HS-5 (cell line): ENCODE measurements at places on chromosomes 5 and 9.

DNA sequence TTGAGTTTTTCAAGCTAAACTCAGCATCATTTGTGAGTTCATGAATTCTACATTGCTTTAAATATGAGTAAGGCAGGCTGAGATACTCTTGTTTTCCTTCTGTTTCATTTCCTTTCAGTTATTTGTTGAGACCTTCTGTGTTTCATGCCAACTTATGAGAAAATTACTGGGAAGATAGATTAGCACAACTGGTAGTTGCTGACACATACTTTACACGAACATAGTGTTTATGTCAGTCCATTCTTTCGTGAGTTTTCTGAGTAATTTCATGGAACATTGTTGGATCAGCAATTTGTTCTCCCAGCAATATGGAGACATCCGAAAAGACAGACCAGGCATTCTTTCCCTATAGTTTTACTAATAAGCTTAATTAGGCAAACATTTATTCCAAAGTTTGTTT lies 102.0 kb upstream of the SMC5 start:
- no peak for DNase-seq

DNA sequence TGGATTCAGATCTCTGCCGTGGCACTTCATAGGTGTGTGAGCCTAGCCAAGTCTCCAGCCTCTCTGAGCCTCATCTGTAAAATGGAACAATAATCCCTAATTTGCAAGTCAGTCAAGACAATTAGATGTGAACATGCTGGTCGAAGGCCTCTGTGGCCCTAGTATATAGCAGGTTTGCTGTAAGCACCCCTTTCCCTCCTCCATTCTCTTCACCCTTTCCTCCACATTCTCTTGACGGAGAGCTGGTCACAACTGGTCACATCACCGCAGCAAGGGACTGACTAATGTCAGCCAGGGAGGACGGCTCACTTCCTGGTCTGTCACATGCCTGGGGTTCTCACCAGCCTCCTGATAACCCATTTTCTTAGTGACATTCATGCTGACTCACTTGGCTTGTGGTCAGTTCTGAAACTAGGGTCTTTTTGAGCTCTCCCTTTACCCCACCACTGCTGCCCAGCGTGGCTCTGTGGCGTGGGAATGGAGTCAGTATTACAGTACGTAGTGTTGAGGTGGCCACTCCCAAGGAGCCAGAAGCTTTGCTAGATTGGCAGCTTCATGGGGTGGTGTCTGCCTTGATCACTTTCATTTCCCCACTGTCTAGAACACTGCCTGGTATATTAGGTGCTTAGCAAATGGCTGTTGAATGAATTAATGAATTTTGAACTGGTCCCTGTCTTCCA lies 47.8 kb downstream of the ERGIC1 start:
- DNase-seq = no peak

GRCh38 chr5:113255579-113256386 lies 179.0 kb downstream of the TSSK1B start:
- no peak for DNase-seq

DNA sequence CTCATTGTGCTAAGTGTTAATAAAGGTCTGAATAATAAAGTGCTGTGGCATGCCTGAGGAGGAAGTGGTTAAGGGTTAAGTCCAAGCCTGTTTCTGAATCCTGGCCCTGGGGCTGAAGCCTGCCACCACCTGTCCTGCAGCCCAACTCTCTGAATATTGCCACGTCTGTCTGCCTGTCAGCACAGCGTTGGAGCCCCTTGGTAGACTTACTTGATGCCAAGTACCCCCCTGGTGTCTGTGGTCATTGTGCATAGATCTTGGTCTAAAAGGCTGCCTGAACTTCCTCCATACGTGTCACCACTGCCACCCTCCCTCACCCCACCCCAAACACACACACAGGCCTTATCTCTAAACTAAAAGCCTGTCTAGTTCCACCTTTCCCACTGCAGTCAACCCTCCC lies 35.4 kb upstream of the SLC2A8 start:
- no peak for DNase-seq

GRCh38 chr9:30815585-30815984 lies 1568.9 kb upstream of the ACO1 start:
- no peak for DNase-seq

DNA sequence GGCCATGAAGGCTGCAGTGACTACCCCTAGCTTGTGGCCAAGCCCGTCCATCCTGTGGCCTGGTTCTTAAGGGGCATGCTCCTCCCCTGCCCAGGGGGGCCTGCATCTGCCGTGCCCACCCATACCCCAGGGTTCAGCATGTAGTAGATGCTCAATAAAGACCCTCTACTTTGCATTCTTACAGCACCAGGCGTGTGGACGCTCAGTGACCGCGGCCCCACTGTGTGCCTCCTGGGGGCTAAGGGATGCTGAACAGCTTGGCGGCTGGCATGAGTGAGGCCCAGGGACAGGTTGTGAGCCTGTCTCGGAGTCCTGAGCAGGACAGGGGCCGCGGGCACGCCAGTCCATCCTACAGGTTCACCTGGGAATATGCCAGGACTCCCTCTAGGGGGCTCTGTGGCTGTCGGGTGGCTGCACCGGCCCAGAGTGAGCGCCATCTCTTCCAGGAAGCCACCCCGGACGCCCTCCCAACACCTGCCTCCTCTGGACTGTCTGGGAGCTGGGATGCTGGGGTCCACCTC lies 9.1 kb downstream of the NOTCH1 start:
- no peak for DNase-seq

DNA sequence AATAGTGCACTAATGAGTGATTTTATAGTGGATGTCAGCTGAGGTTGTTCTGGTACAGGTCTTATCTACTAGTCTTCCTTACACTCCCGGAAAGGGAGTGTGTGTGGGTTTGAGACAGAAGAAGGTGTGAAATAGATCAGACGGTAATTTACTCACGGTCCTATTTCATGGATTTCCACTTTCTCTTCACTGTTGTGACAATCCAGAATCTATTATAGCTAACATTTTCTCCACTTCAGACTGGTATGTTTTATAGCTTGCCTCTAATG lies 7.0 kb upstream of the C9 start:
- no peak for DNase-seq

DNA sequence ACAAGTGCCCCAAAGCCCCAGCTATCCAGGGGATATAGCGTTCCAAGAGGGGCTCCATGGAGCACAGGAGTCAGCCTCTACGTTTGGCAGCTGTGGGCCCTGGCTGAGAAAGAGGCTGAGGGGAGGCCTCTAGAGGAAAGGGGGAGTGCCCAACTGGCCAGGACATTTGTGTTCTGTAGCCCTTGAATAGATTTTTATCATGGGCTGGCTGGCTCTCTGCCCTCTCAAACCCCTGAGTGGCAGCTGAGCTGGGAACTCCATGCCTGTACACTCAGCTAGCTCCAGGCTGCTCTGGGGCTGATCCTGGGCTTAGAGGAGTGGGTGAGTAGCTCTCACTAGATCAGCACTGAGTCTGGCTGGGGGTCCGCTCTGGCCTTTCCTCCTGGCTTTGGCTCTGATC lies 285.0 kb downstream of the ZSWIM6 start:
- DNase-seq = no peak

DNA sequence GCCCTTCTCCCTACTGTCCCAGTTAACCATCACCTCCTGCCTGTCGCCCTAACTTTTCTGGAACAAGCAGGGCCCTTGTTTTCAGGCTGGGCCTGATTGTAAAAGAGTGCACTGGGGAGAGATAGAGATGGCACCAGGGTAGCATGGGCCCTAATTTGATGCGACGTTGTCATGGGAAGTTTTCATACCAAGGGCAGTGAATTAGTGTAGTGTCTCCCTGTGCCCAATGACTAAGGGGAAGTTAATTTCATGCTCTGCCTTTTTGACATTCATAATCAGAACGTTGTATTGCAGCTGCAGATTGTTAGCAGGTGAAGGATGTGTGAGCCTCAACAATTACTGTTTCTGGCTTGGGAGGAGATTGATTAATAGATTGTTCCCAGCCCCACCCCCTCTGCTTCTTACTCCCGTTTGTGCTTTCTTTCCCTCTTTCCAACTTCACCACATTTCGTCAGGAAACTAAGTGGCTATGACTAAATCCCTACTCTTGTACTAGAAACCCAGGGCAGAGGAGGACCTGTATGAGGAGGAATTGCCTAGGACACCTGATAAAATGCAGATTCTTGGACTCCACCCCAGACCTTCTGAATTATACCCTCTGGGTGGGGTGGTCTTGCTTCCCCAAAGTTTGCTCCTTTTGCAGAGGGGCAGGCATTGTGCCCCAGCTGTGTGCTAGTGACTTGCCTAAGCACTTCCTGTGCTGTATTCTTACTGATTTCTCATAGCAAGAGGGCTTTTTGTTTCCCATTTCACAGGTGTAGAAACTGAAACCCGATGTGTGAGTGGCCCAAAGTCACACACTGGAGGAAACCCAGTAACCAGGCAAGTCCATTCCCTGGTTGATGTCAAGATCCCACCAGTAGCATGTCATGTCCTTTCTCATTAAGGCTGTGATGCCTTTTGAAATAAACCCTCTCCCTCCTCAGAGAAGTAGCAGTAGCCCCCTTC lies 56.3 kb downstream of the DAB2IP start:
- DNase-seq = no peak

DNA sequence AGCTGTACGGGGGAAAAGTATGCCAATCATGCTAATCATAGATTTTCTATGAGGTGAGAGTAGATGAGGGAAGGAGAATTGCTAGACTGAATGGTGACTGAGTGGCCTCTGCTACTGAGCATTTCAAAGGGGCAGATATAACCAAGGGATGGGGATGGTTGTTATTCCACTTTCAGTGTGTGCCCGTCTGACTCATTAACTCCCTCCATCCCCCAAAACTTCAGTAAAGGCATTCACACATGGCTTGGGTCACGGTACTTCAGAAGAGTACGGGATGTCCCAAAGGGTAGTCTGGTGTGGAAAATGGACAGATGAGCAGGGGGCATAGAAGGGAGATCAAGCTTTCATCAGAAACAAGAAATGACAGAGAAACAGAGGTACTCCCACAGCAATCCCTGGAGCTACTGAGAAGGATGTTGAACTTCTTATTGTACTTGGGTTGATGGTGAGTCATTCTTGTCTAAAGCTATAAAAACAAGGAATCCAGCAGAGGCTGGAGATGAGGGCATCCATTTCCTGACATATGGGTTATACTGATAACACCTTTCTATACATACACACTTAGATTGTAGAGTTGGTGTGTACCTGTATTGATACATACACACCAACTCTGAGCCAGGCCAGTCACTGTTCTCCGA lies 8.9 kb upstream of the TLE4 start:
- DNase-seq = no peak

- DNase-seq = peak; percentile 10
Measured at GRCh38 chr5:77560677-77561263, 68.7 kb upstream of the WDR41 start.

GRCh38 chr9:137438591-137439157 lies 2.5 kb downstream of the ENTPD8 start:
- DNase-seq = no peak

- DNase-seq = no peak
Measured at GRCh38 chr5:94857111-94857510, 238.6 kb downstream of the SLF1 start.

DNA sequence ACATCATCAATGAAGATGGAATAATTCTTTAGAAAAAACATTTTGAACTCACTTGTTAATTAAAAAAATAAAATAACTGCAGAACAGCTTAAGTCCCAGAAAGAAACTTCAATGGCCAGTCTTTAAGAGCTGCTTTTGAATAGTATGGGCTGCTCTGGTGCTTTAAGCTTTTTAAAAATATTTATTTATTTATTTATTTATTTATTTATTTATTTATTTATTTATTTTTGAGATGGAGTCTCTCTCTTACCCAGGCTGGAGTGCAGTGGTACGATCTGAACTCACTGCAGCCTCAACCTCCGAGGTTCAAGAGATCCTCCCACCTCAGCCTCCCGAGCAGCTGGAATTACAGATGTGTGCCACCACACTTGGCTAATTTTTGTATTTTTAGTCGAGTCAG lies 516.3 kb upstream of the DAP start:
- no peak for DNase-seq

GRCh38 chr9:97504381-97505216 lies 3.1 kb downstream of the TMOD1 start:
- DNase-seq = no peak

- peak; percentile 31 for DNase-seq
Measured at GRCh38 chr5:8756498-8757084, 789.3 kb downstream of the SEMA5A start.

DNA sequence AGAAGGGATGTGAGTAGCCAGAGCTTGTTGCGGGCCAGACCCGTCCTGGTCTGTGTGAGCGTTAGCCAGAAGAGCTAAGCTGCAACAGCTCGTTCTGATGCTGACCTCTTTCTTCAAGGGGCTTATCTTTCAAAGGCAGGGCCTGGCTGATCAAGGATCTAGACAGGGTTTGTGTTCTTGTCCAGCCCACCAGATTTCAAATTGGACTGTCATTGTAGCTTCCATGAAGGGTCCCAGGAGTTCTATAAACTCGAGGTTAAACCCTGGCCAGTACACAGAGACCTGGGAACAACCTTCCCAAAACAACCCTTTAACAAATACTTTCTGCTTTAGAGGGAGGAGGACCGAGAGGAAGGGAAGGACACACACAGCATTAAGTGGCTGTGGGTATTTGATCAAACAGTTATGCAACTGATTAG lies 153.0 kb upstream of the TUT7 start:
- no peak for DNase-seq

GRCh38 chr5:114977979-114978573 lies 191.6 kb downstream of the TRIM36 start:
- no peak for DNase-seq

- no peak for DNase-seq
Measured at GRCh38 chr9:24041160-24041690, 215.2 kb upstream of the ELAVL2 start.

DNA sequence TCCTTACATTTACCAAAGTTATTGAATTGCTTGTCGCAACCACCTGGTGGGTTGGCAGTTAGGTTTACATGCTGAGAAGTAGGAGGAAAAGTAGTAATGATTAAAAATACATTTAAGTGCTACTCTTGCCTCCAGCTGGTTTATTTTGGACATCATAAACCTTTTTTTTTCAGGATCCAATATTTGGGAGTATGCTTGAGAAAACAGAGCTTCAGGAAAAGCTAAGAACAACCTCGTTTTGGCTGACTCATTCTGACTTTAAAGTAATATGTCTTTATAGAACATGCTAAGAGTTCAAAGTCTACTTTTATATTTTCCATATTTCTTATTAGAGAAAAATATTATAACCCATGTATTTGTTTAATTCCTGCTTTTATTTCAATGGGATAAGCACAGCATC lies 41.7 kb upstream of the BNC2 start:
- no peak for DNase-seq

DNA sequence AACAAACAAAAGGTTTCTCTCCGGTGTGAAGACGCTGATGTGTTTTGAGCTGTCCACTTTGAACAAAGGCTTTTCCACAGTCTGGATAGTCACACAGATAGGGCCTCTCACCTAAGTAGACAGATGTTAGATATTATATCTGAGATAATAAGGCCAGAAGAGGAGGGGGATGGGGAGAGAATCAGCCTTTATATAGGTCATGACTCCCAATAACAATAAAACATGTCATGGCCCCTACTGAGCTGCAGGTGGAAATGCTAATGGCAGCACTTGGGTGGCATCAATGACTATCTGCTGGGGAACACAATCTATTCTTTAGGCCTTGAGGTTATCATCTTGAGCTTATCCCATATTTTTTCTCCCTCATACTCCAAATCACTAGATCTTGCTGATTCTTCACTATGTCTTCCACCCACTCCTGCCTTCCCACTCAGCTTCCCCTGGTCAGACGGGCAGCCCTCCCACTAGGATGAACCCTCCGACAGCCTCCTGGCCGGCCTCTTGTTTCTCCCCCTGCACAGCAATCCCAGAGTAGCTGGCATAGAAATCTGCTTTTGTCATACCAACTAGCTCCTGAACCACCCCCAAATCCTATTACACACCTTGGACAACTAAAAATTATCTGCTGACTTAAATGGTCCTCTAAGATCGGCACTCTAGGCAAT lies 11.5 kb upstream of the SLC35D2 start:
- DNase-seq = no peak

- DNase-seq = no peak
Measured at GRCh38 chr5:122300374-122300773, 11.7 kb upstream of the SNCAIP start.
